ENCODE measurements at places on chromosomes 5 and 9.

DNA sequence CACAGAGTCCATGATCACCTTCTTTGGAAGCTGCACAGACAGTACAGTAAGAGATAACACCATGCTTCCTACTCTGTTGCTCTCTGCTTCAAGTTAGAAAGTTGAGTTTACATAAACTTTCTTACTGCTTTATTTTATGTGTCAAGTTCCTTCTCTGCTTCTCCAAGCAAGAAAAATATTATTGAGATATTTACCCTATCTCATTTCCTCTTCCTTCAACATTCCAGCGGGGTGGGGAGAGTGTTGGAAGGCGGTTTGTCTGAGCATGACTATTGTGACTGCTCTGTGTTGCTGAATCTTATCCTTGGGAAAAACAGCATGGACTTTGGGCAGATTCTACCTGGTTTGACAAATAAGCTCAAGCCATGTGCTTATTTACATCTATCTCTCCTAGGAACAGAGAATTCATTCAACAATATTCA, 66.9 kb upstream of the EPB41L4A start:
- DNase-seq = no peak

GRCh38 chr9:85359161-85359560, 382.6 kb downstream of the AGTPBP1 start:
- DNase-seq = no peak

- no peak for DNase-seq
Observed at GRCh38 chr5:37490120-37490810, 111.1 kb downstream of the WDR70 start.

DNA sequence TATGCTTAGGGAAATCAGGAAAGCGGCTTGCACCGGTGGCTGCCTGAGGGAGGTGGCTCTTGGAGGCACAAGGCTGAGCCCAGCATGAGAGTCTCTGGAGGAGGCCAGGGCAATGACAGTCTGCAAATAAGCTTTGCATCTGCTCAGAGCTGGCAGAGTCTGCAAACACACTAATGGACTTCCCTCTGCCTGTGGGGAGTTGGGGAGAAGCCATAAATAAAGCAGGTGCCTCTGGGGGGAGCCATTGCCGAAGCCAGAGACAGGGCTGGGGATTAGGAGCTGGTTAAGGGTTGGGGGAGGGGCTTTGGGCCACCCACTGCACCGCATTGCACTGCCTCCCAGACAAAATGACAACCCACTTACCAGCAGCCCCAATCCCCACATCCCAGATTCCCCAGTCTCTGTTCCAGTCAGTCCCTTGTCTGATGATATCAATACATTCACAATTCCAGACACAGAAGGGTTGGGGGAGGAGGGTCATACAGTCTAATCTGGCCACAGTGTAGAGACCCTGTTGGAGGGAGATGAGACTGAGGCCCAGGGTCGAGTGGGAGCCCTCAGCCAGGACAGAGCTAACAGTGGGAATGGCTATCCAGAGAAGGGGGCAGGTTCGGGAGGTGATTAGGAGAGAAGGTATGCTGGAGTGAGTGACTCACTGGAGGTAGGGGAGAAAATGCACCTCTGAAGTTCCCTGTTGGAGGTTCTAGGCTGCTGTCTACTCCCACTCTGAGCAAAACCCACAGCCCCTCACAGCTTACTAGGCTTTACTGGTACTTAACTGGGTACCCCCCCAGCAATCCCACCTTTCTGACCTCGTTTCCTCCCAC, 53.7 kb downstream of the PAX5 start:
- DNase-seq = no peak

DNA sequence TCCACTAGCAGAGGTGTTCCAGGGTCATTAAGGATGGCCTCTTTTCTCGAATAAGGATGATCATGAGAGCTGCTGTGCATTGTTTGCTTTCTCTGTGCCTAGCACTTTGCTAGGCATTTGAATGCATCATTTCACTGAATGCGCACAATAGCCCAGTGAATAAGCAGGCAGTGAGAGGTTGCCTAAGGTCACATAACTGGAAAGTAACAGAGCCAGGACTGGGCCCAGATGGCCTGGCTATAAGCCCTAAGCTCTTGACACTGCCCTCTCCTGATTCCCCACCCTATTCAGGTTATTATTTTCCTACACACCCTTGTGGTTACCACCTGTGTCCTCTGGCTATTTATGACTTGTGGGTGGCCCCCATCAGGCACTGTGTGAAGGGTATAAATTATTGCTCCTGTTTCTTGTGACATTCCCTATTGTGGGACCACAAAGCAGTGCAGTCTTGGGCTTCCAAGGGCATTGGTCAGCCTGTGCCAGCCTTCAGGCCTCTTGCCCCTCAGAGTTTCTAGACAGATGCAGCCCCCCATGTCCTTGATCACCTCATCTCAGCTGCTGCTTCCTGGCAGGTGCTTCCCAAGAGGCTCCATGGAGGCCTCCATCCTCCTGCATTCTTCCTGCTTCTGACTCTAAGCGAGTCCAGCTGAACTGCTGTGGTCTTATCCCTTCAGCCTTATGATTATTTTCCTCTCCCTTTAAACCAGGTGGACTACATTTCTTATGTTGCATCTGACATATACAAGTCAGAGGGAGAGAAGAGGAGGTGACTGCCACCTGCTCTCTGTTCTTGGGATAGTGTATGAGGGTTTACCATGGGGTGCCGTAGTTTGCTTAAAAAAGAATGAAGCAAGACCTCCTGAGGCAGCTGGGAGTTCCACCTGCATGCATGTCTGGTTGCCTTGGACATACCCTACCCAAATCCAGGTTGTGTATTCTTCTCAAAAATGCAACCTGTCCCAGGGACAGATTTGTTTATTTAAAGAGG, 47.6 kb downstream of the ANGPTL2 start:
- DNase-seq = no peak

All from stimulated activated CD8-positive, alpha-beta memory T cell treated with anti-CD3 and anti-CD28 coated beads, Interleukin-2, amount 100 ng/mL, for 1 hour (primary cell).